NCI-H187 (cell line): ENCODE measurements at places on chromosomes 4 and X.

DNA sequence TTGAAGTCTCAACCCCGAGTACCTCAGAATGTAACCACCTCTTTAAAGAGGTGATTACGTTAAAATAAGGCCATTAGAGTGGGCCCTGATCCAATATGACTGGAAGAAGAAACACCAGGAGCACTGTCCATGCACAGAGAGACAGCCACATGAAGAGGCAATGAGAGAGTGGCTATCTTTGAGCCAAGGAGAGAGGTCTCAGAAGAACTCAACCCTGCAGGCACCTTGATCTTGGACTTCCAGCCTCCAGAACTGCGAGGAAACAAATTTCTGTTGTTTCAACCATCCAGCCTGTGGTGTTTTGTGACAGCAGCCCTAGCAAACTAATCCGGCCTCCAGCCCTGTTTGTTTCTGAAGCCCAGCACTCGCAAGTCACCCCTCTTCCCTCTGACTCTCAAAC lies 46.3 kb upstream of the ADGRG2 start:
- DNase-seq: no peak

DNA sequence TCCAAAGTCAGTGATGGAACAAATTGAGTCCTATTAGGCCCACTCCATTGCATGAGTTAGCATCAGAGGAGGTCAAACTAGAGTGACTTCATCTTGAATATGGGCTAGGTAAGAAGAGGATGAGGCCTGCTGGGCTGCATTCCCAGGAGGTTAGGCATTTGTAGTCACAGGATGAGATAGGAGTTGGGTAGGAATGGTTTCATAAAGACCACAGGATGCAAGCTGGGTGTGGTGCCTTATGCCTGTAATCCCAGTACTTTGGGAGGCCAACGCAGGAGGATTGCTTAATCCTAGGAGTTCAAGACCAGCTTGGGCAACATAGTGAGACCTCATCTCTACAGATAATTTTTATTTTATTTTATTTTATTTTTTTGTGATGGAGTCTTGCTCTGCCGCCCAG lies 26.8 kb downstream of the PDGFRA start:
- DNase-seq: no peak

- DNase-seq: no peak
Measured at GRCh38 chr4:108144451-108144850, 24.3 kb downstream of the LEF1 start.

DNA sequence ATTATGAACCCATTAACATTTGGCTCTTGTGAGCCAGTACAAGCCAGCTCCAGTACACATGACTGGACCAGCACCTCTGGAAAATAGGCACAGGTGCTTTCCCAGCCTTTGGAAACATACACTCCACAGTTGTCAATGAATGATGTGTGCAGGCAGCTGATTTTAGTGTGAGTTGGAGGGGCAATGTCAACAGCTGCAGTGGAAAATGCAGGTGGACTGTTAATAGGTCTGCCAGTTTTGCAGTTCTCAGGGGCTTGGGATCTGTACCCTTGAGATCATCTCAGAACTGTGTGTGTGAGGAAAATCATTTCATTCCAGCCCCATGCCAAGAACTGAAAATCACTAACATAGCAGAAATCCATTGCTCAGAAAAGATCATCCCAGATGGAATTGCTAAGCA lies 81.7 kb upstream of the CHRDL1 start:
- no peak for DNase-seq

DNA sequence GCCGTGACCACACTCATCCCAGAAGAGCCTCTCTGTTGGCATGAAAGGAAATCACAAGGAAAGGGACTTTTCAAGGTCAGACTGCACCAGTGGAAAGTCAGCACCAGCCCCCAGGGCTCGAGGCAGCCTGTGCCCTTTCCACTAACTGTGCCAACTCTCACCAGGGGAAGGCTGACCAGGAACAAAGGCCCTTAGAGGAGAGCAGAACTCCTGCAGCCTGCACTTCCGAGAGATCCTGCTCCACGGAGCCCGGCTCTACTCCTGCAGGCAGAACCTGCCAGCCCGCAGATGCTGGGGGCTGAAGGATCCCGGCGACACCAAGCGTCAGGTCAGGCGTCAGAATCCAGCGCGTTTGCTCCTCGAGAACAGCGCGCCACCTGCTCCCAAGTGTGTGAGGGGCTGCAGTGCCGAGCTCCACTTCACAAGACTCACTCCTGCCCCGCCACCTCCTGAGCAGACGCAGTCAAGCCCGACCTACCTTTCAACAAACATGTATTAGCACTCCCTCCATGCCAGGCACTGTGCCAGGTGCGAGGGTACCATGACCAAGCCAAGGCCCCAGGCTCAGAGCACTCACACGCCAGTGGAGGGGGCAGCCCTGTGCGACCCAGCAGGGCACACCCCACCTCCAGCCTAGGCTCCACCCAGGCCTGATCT lies 13.6 kb upstream of the HELT start:
- DNase-seq: no peak

- DNase-seq: no peak
Measured at GRCh38 chrX:44227991-44228390, 115.5 kb downstream of the EFHC2 start.

DNA sequence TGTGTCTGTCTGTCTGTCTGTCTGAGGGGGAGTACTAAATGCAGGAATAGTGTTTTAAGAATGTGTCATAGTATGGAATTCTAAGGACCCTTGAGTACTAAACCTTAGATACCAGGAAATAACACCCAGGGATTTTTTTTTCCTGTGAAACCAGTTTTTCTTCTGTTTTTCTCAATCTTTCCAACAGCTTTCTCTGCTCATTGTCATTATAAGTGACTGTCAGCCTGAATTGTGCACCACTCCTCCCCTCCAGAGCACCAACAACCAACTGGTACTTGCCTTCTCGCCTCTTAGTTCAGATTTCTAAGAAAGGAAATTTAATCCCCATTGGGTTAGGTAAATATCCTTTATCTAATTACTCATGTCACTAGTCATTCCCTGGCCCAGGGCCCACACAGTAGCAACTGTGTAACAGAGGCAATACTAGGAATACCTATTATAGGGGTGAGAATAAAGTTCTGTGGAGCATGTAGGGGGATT lies 320.6 kb downstream of the ADGRL3 start:
- DNase-seq: no peak

GRCh38 chrX:78923198-78924015 lies 21.8 kb upstream of the P2RY10 start:
- DNase-seq: no peak

GRCh38 chr4:11436084-11436483 lies 7.4 kb upstream of the HS3ST1 start:
- no peak for DNase-seq

DNA sequence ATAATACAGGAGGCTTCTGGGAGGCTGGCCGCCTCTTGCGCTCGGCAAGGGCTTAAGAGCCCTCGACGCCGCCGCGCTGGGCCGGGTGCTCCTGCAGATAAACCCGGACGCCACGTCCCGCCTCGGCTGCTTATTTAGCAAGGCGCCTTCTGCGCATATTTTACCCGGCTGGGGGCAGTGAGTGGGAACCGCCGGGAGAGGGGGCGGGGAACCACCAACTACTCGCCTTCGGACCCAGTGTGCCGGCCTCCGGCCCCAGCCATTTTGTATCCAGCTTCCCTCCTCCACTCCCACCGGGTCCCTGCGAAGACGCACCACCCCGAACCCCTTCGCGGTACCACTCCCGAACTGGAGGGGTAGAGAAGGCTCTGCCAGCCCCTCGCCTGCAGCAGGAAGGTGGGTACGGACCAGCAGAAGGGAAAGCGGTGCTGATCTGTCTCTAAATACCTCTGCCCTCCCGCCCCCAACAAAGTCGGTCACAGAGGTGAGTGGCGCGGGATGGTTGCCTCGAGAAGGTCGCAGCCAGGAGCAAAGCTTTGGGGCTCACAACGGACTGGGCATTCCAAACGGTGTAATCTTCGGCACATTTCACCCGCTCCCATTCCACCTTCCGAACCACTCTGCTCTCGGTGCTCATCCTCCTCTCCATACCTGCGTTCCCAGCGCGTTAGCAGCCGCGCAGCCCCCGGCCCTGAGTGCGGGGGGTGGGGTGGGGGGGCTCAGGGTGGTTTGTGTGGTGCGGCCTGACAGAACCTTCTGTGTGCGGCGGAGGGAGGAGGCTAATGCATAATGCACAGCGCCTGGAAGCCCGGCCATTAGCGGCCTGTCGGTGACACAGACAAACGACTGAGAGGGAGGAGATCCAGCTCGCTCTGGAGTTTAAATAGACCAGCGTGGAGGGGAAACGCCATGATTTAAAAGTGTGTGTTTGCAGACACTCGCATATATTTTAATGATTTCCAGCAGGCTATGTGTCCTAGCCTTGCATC lies 4.9 kb upstream of the BCOR start:
- DNase-seq: no peak

- no peak for DNase-seq
Measured at GRCh38 chrX:150762258-150763165, 69.3 kb downstream of the MTMR1 start.

DNA sequence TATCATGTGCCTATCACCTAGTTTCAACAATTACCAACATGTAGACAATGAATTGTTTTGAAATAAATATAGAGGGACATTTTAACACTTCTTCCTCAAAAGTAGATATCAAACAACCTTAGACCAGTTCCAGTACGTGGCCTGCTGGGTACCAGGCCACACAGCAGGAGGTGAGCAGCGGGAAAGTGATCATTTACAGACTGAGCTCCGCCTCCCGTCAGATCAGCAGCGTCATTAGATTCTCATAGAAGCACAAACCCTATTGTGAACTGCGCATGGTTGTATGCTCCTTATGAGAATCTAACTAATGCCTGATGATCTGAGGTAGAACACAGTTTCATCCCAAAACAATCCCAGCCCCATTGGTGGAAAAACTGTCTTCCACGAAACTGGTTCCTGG lies 6.5 kb downstream of the BBS7 start:
- no peak for DNase-seq

- no peak for DNase-seq
Measured at GRCh38 chrX:42821803-42822443, 44.0 kb upstream of the PPP1R2C start.

DNA sequence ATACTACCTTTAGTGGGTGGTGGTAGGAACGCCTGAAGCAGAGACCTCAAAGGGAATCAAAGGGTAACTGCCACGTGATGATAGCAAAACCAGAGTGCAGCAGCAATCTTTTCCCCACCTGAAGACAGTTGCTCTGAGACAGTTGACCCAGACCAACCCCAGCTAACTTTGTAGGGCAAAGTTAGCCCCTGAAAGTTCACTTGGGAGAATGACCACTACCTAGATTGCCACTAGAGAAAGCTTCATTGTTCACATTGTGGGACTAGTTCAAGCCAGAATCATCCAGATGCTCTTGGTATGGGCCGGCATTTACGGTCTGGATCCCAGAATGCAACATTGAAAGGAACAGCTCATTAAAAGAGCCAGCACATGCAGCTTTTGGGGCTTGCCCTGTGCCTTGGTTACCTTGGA lies 4.1 kb downstream of the SEPTIN6 start:
- DNase-seq: no peak

- no peak for DNase-seq
Measured at GRCh38 chrX:155005190-155005589, 17.3 kb downstream of the F8 start.

DNA sequence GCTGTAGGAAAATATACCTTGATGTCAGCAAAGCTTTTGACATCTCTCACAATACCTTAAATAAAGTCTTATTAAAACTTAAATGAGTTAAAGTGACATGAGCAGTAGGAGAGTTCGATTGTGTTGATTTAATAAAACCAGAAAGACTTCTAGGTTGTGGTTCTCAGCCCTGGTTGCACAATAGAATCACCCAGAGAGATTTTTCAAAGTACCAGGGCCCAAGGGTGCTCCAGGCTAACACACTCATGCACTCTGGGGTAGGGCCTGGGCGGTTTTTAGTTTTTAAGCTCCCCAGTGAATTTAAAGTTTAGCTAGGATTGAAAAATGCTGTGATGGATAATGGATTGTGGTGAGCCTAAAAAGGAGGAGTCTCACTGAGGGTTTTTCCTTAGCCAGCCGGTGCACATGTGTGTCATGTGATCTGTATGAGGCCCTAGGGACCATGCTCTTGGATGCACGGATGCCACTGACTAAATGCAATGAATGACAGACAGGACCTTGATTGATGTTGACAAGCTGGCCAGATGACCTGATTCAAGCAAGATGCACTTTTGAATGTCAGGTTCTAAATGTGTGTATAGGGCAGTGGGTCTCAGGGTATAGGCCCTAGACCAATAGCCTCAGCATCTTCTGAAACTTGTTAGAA lies 185.0 kb downstream of the PTTG2 start:
- peak; percentile 59 for DNase-seq

DNA sequence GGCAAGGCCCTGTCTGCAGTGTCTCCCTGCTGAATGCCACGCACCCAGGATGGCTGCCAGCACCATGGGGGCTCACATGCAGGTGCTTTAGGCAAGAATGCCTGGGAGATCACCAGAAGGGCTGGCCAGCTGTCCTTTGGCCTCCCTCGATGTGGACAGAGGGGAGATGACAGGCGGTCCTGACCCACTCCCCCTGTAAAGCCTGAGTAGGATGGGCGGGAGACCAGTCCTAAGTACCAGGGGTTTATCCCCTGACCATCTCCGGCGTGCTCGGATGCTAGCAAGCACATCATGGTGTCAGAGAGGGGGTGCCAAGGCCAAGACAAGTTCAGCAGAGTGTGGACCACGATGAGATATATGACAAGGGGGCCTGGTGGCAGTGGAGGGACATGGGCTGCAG lies 5.3 kb downstream of the PDZD4 start:
- DNase-seq: no peak

GRCh38 chrX:17563076-17563475 lies 174.2 kb upstream of the SCML1 start:
- DNase-seq: no peak

- no peak for DNase-seq
Measured at GRCh38 chr4:118995693-118996391, 107.2 kb downstream of the SYNPO2 start.

DNA sequence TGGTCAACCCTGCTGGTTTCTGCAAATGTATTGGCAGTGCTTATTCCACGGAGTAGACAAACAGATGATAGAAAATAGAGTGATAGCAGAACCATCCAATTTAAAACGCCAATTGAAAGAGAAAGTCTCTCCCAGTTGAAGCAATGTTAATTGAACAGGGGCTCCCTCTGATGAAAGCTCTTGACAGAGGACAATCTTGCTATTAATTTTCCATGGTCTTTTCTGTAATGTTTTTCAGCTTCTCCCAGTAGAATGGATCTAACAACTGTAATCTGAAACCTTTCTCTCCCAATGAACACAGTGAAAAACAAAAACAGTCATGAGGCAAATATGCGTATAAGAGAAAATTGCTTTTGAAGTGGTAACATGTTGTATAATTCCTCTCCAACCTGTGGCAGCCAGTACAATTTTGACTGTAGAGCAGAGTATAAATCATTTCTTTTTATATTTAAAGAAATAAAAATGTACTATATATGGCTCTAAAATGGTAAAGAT lies 225.1 kb upstream of the GALNTL6 start:
- no peak for DNase-seq

DNA sequence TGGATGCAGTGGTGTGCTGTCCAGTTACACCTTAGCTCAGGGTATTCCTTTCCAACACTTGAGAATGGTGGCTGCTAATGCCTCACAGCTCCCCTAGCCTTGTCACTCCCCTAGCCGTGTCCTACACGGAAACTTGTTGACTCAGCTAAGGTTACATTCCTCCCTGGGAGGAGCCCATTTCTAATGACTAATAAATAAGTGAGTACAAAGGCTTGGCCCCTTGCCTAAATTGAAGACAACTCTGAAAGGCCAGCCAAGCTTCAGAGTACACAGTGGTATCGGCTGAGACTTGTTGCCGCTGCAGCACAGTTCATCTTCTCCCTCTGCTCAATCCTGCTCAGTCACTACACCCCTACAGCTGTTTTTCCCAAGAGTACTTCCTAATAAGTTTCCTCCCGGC lies 21.2 kb upstream of the SLC25A31 start:
- no peak for DNase-seq

GRCh38 chrX:85115252-85115651 lies 111.6 kb downstream of the APOOL start:
- DNase-seq: no peak

GRCh38 chrX:37652589-37653231 lies 32.9 kb upstream of the XK start:
- DNase-seq: no peak
